ENCODE measurements at places on chromosomes 11 and 22.
A peak's percentile ranks its signal among the peaks of the same experiment; 100 is the strongest.

DNA sequence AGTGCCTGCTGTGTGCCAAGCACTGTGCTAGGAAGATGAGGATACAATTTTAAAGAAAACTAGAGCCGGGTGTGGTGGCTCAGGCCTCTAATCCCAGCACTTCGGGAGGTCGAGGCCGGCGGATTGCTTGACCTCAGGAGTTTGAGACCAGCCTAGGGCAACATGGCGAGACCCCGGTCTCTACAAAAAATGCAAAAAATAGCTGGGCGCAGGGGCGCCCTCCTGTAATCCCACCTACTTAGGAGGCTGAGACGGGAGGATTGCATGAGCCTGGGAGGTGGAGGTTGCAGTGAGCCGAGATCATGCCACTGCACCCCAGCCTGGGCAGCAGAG lies 8.3 kb downstream of the TPBGL start:
- no peak for DNase-seq

DNA sequence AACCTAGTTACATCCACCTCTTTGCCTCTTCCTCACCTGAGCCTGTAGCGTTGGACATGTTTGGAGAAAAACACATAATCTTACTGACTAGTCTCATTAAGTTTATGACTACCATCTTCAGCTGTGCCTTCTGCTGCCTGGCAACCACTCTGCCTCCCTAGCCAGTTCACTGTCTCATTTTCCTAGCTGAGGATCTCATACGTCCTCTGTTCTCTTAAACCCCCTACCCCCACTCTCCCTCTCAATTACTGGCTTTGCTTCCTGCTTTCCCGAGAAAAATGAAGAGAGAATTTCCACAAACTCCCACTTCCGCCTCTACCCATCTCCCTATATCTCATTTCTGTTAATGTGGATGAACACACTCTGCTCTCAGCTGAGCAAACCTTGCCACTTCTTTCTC lies 239.3 kb upstream of the POU2AF2 start:
- no peak for DNase-seq

GRCh38 chr11:221539-221938 lies 14.0 kb downstream of the RIC8A start:
- no peak for DNase-seq

GRCh38 chr22:31488988-31489617 lies 539 bp downstream of the EIF4ENIF1 start:
- peak; percentile 60 for DNase-seq

DNA sequence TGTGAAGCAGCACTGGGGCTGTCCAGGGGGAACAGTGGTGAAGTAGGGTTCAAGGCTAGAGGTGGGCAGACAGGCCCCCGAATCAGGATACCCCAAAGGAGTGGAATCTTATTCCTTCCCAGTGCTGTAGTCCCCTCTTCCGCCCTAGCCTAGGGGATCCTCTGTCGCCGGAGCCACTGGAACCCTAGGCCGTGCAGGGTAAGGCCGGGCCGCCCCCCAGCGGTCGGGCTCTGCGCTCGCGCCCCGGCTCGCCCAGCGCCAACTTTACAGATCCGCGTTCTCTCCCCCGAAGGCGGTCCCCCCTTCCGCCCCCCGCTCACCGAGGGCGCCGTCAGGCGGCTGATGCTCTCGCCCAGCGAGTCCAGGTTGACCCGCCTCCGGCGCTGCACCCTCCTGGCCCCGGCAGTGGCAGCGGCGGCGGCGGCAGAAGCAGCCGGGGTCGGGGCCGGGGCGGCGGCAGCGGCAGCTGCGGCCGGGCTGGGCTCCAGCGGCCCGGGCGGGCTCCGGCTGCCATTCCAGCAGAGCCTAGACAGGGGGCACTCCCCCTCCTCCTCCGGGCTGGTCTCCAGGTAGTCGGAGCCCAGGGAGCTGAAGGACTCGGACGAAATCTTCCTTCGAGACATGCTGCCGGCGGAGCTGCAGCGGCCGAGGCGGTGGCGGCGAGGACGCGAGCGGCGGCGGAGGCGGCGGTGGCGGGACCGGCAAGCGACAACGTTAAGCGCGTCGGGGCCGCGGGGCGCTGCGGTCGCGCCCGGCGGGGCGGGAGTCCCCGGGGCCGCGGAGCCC lies 650 bp downstream of the GUCY1A2 start:
- peak; percentile 33 for DNase-seq

DNA sequence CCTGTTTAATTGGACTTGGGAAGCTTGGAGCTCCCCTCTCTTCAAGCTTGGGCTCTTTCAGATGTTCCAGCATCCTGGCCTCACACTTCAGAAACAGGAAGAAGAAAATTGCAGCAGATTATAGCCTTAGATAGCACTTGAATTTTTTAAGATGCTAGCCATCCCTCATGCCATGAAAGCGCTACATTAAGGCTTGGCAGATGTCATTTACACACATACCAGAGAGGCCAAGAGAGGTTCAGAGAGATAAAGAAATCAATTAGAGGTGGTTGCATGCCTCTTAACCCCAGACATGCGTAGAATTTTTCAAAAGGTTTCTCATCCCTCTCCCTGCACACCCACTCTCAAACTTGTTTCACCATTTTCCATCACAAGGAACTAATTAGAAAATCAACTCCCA lies 31.9 kb upstream of the DBX1 start:
- DNase-seq: no peak

Measured in stimulated activated CD4-positive, alpha-beta T cell treated with anti-CD3 and anti-CD28 coated beads, Interleukin-15, amount 100 ng/mL, for 24 hours (primary cell).